T-cell (primary cell): ENCODE measurements at places on chromosomes 12 and 14. TPM values are rescaled to one million over a fixed set of nuclear protein-coding genes. Genes with fewer than 3 reads are reported as not detected.

The SOAT2 gene
- total RNA-seq: 1.5 TPM

DNA sequence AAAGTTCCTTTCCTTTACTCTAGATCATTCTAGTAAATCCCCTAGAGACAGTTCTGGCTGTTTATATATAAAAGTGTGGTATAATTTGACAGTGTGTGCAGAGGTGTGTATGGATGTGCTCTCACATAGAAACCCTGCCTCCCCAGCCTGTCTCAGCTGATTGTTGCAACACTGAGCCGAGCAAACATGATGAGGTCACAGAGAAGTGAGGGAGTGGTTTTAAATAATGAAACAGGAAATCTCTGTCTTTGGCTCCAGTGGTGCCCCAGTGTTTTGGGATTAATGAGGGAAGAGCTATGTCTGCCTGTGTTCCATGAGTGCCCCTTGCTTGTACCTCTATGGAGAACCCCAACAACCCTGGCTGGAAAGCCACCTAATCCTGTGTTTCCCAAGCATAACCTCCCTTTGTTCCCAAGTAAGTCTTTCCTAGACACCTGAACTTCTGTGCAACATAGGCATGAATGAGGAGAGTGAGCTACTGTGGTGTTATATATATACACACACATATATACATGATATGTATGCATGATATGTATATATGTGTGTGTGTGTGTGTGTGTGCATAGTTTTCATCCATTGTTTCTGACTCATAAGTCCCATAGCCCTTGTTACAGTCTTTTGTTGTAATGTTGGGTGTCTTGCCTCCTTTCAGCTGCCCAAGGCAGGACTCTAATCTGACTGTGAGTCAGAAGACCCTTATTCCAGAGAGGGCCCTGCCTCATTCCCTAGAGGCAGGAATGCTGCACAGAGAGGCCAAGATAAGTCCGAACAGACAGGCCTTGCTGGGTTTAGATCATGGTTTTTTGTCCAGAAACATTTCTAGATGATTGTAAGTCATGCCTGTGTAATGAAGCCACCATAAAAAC, 18.0 kb downstream of the TRAF3 start:
- DNase-seq: peak; percentile 24

- DNase-seq: no peak
Observed at GRCh38 chr14:39733741-39734140, 301.5 kb upstream of the FBXO33 start.

The GPR137C gene
- total RNA-seq: 0.33 TPM

The PRB3 gene
- not detected for total RNA-seq

The CMKLR1 gene
- 6.7 TPM for total RNA-seq

DNA sequence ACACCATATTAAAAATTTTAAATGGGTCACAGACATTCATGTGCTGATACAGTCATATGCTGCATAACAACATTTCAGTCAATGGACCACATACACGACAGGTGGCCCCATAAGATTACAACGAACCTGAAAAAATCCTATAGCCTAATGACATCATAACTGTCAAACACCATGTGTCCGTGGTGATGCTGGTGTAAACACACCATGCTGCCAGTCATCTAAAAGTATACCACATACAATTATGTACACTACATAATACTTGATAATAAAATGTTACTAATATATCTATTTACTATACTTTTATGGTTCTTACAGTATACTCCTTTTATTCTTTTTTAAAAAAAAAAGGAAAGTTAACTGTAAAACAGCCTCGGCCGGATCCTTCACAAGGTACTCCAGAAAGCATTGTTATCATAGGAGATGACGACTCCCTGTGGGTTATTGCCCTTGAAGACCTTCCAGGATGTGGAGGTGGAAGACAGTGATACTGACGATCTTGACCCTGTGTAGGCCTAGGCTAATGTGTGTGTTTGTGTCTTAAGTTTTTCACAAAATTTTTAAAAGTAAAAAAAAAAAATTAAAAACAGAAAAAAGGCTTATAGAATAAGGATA, 5.0 kb upstream of the TDG start:
- no peak for DNase-seq

DNA sequence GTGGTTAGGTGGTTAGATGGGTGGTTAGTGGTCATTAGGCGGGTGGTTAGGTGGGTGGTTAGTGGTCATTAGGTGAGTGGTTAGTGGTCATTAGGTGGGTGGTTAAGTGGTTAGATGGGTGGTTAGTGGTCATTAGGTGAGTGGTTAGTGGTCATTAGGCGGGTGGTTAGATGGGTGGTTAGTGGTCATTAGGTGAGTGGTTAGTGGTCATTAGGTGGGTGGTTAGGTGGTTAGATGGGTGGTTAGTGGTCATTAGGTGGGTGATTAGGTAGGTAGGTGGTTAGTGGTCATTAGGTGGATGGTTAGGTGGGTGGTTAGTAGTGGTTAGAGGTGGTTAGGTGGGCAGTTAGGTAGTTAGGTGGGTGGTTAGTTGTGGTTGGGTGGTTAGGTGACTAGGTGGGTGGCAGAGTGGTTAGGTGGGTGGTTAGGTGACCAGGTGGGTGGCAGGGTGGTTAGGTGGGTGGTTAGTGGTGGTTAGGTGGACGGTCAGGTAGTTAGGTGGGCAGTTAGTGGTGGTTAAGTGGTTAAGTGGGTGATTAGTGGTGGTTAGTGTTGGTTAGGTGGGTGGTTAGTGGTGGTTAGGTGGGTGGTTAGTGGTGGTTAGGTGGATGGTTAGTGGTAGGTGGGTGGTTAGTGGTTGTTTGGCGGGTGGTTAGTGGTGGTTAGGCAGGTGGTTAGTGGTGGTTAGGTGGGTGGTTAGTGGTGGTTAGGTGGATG, 8.0 kb upstream of the TMEM119 start:
- no peak for DNase-seq

GRCh38 chr12:25052914-25053211, 104.0 kb upstream of the BCAT1 start:
- no peak for DNase-seq

The WDHD1 gene
- 2.5 TPM for total RNA-seq

The YY1 gene
- total RNA-seq: 86.5 TPM

The MFAP5 gene
- not detected for total RNA-seq

DNA sequence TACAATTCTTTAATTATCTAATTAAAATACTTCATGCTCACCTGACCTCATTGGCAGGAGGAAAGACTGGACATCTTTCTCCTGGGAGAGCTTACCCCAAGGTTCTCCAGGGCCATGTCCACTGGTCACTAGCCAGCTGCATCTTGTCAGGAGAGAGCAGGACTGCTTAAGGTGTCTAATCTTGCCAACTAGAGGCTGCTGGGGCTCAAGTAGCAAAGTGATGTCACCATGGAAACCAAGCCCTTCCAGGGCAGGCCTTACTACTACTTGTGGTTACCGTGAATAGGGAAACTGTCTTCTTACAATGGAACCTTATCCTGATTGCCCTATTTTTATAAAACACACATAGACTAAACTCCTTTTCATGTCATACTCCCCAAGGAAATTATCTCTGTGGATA, 376.4 kb downstream of the SNAPC1 start:
- no peak for DNase-seq

DNA sequence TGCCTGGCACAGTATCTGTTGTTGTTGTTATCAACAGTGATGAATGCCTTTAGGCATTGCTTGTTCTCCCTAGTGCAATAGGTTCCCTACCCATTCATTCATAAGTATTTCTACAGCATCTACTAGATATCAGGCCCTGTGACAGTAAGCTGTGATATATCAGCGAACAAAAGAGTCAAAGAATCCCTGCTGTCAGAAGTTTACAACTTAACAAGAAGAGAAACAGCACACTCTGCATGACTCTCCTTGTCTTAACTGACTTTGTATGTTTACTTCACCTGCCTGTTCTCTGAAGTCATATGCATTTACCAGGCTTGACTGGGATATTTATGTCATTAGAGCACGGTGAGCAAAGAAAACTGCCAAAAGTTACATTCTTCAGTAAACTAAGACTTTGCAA, 452.2 kb upstream of the RPL10L start:
- no peak for DNase-seq

GRCh38 chr14:21399311-21399870, 15.6 kb upstream of the SUPT16H start:
- no peak for DNase-seq

- no peak for DNase-seq
Observed at GRCh38 chr12:27095346-27095745, 13.0 kb upstream of the C12orf71 start.

GRCh38 chr12:27524839-27525753, 1.1 kb downstream of the PPFIBP1 start:
- DNase-seq: no peak

GRCh38 chr12:120078868-120079267, 37.7 kb downstream of the RAB35 start:
- no peak for DNase-seq

DNA sequence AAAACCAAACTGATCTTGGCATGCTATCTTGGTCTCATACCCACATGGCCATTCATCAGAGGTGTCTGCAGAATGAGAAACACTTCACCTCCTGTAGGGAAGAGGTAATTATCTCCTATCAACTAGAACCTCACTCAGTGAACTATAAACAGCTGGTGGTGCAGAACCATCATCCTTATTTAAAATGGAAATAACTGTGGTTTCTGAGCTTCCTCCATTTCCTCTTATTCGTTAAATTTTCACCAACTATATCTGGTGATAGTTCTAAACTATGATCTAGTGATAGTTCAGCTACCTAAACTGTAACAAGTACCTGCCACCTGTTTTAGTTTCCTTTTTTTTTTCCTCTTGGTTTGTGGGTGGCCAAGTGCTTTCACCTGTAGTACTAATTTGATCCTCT, 218.5 kb downstream of the FUT8 start:
- no peak for DNase-seq

The NPFF gene
- not detected for total RNA-seq

- no peak for DNase-seq
Observed at GRCh38 chr14:88995437-88996198, 171.2 kb downstream of the TTC8 start.

The MDGA2 gene
- total RNA-seq: not detected

- no peak for DNase-seq
Observed at GRCh38 chr14:38012056-38012455, 195.6 kb upstream of the SSTR1 start.

- no peak for DNase-seq
Observed at GRCh38 chr14:20714593-20715250, 26.2 kb downstream of the ANG start.

DNA sequence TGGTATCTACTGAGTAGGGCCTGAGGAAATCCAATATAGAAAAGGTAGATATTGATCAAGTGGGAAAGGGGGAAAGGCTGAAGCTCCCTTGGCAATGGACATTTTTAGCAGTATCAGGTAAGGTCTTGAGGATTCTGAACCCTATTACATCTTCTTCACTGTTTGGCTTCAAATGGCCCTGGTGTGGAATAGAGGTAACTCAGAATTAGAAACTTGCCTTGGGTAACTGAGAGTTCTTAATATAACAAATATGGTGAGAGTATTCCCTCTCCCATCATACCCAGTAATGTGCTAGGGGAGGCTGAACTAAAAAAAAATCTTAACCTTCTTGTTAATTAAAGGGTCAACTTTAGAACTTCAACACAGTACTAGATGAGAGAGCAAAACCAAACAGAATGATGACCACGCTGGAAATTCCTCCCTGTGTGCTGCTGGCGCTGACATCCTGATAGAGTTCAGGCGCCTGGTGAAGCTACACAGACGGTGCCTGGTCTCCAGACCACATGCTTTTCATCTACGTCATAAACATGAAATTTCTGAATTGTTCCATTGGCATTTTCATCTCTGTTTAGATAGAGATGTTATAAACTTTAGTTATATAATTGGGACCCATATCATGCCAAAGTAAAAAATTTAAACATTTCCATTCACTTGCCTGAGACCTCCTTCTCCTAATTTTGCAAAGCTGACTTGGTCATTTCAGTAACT, 128.3 kb downstream of the AKAP6 start:
- DNase-seq: no peak

DNA sequence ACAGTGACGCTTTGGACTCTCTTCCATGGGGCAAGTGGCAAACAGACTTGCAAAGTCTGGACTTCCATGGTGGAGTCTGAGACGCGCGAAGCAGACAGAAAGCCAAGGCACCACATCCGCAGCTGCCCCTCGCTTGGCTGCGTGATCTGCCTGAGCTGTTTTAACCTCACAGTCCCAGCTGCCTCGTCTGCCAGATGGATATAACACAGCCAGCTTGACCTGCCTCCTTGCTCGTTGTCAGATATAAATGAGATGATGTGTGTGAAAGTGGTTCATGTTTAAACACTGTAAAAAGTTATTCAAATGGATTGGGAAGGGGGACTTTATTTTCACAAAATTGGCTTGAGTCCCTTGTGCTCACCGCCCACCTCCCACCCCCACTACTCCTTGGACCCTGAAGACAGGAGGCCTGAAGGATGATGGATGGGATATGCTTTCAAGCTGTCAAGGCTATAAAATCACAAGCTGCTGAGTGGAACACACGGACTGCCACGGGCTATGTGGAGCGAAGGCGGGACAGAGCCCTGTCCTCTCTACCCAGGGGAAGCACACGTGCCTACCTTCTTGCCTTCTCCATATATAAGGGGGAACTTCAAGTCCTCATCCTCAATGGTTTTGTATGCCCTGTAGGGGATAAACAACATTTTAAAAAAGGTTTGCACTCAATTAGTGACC, 226.9 kb downstream of the MON2 start:
- no peak for DNase-seq

The PRB2 gene
- not detected for total RNA-seq
